ENCODE measurements at places on chromosomes 16 and 17.

- no peak for DNase-seq
Observed at GRCh38 chr17:32828822-32829221, 48.1 kb downstream of the MYO1D start.

DNA sequence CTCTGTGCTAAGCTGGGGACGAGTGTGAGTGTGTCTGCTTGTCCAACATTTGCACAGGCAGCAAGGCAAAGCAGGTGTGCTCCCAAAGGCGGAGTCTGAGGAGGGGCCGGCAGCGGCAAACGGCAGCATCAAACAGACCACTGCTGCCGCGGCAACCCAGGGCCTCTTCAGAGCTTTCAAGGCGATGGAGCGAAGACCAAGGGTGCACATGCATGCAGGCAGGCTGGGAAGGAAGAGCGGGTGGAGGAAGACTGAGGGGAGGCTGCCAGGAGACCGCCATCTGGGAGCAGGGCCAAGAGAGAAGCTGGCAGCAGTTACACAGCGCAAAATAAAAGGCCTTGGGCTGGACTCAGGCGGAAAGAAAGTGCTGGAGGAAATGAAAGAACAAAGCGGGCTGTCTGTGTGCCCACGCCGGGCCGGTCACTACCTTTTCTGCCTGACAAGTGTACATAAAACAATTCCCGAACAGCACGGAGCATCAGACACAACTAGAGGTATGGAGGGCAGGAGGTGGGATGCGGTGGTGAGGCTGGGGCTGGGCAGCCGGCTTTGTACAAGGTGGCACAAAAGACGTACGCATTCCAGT lies 8.5 kb downstream of the TIMM22 start:
- no peak for DNase-seq

DNA sequence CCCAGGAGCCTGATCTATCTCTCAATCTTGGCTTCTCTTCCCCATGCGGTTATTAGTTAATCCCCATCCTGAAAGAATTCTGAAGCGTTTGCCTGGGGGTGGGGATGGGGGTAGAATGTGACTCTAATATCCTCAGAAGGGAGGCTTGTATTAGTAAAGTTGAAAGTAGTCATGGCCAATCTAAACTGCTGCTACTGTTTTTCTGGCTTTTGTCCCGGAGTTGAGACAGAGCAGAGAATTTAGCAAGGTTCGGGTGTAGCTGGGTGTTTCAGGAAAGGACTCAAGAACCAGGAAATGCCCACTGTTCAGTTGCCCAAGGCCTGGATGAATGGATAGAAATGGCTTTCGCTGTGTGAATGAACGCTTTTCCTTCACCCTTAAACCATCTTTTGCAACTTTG lies 17.6 kb upstream of the ITGAM start:
- no peak for DNase-seq

DNA sequence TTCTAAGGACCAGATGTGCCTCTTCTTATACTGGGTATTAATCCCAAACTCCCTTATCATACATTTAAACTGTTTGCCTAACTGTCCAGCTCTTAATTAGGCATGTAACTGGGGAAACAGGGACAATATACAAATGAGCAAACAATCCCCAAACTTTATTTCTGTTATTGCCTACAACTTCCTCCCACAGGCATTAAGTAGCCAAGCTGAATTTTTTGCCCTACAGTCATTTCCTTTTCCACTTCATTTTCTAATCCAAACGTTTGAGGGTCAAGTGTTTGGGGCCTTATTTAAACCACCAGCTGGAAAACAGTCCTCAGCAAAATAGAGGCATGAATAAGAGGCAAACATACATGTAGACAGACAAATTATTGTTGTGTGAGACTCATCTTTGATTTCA lies 77.4 kb upstream of the CCL2 start:
- DNase-seq, result no peak

- no peak for DNase-seq
Observed at GRCh38 chr16:2468233-2468724, 2.8 kb upstream of the NTN3 start.

- peak; percentile 41 for DNase-seq
Observed at GRCh38 chr16:4846503-4846900, 586 bp downstream of the GLYR1 start.

- DNase-seq, result no peak
Observed at GRCh38 chr17:55829995-55830612, 79.3 kb downstream of the PCTP start.

DNA sequence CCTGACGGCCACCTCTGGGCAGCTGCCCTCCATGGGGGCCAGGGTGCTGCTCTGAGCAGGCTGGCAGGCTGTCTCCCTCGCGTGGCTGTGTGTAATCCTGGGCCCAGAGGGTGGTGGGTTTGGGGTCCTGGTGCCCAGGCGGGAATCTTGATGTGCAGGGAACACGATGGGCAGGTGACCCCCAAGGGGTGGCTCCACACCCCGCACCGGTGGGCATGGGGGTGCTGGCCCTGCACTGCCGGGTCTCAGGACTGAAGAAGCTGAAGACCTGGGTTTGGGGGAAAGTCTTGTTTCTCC lies 8.6 kb downstream of the CHMP6 start:
- DNase-seq, result no peak

DNA sequence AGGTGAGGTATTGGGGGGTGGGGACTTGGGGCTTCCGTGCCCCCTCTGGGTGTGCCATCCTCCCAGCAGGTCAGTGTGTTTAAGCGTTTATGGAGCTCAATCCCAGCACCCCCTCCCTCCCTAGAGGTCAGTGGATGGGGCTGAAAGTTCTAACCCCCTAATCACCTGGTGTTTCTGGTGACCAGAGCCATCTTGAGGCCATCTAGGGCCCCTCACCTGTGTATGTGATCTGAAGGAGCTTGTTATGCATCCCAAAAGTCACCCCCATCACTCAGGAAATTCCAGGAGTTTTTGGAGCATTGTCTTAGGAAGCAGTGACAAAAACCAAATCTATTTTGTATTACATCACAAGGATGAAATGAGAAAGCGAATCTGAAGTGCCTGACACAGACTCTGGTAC lies 67.8 kb upstream of the NOL11 start:
- DNase-seq, result no peak

- no peak for DNase-seq
Observed at GRCh38 chr17:61789872-61790271, 73.5 kb downstream of the BRIP1 start.

- DNase-seq, result no peak
Observed at GRCh38 chr17:73104450-73104849, 12.0 kb upstream of the SLC39A11 start.

DNA sequence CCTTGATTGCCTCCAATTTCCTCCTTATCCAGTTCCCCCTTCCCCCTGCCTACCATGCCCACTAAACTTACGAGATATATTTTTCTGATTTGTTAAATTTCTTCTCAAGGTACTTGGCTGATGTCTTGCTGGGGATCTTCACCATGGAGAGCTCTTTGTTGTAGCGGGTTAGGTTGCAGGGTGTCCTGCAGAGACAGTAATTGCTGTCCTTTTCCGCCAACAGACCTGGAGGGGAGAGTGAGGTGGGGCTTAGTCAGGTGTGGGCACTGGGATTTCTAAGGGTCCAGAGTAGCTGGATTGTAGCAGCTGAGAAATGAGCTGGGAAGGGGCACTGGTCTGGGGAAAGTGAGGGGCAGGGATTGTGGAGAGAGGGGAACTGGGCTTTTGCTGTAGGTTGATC lies 32.1 kb downstream of the SPACA3 start:
- no peak for DNase-seq

- peak; percentile 16 for DNase-seq
Observed at GRCh38 chr16:74448990-74449389, 27.7 kb upstream of the CLEC18B start.

DNA sequence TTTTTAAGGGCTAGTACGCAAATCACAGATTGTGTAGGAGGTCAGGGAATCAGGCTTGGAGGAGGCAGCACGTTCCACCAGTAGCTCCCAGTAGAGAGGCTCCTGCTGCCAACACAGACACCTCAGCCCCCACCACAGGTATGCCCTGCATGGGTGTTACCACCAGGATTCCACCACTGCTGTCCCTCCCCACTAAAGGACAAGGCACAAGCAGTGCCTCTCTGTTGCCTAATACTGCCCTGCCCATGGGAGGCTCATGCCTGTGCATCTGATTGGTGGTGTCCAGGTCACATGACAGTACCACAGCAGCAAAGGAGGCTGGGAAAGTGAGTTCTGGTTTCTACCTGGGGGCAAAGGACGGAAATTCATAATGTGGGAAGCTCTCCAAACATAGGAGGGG lies 33.6 kb upstream of the CACNG4 start:
- no peak for DNase-seq

- peak; percentile 60 for DNase-seq
Observed at GRCh38 chr17:60600490-60601446, 775 bp downstream of the PPM1D start.

DNA sequence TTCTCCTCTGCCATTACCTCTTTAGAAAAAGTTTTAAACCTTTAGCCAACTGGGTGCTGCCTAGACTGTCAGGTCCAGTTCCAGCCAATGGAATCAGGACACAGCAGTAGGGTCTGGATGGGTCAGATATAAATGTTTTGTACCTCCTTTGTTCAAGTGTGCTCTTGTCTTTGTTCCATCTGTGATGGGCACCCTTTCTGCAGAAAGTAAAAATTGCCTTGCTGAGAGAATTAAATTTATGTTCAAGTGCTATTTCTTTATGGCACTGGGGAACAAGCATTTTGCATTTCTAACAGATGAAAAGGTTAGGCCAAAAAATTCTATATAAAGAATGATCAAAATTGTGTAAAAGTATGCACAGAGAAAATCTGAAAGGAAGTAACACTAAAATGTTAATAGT lies 5.2 kb upstream of the HP start:
- no peak for DNase-seq

GRCh38 chr17:19770985-19771735 lies 23.1 kb upstream of the ALDH3A1 start:
- no peak for DNase-seq

- DNase-seq, result no peak
Observed at GRCh38 chr16:30920891-30921290, 2.5 kb upstream of the FBXL19 start.

- DNase-seq, result no peak
Observed at GRCh38 chr16:2252806-2253148, 1.4 kb upstream of the ECI1 start.

DNA sequence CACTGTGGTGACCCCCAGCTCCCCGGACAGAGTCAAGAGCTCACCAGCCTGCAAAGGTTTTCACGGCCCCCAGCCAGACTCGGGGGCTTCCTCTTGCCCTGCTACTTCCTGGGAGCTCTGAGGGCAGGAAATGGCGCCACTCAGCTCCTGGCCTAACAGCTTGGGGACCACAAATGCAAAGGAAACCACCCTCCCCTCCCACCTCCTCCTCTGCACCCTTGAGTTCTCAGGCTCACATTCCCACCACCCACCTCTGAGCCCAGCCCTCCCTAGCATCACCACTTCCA lies 375 bp upstream of the SPN start:
- peak; percentile 57 for DNase-seq

DNA sequence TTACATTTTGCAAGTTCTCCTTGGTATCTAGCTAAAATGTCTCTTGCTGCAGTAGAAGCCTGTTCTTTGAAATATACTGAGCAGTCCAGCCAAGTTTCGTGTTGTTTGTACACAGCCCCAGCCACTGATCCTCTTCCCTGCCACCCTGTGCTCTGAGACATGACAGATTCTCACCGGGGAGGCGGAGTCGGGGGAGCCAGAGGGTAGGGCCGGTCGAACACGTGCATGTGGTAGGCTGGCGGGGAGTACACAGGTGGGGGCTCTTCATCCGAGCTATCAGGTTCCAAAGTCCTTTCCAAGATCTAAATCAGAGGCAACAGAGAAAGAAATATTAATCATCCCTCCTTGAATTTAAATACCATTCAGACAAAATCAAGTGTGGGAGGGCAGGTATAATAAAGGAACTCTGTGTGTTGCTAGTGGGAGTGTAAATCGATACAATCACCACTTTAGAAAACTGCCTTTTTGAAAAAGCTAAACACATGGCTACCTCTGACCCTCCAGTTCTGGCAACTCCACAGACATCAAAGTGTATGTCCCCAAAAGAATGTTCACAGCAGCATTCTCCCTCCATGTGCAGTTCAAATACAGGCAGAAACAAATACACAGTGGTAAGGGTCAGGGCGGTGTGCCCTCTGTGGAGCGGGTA lies 29.7 kb upstream of the MRPS23 start:
- DNase-seq, result no peak

- DNase-seq, result no peak
Observed at GRCh38 chr16:84914273-84914672, 94.5 kb downstream of the CRISPLD2 start.

DNA sequence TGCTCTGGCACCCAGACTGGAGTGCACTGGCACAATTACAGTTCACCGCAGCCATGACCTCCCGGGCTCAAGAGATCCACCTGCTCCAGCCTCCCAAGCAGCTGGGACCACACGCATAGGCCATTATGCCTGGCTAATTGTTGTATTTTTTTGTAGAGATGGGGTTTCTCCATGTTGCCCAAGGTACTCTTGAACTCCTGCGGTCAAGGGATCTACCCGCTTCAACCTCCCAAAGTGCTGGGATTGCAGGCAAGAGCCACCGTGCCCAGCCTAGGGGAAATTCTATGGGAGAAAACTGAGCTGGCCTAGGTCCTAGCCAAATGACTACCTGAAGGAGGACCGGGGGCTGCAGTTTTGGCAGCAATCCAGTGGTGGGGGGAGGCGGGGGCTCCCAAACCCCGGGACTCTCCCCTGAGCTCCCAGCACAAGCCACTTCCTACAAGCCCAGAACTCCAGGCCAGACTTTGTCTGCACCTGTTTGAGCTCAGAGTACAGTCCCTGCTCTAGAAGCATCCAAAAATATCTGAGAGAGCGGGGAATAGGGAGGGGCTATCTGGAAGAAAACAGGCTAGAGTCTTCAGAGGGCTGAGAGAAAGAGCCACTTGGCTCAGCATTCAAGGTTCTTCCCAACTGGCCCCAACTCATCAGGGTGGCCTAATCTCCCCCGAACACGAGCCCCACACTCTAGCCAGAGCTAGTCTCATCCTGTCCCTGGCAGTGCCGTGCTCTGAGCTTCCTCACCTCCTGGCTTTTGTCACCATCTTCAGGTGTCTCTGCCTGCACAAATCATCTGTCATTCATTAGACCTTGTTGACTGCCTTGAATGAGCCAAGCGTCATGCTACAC lies 9.1 kb downstream of the SRL start:
- no peak for DNase-seq

GRCh38 chr16:81804134-81804610 lies 25.1 kb downstream of the PLCG2 start:
- DNase-seq, result no peak

DNA sequence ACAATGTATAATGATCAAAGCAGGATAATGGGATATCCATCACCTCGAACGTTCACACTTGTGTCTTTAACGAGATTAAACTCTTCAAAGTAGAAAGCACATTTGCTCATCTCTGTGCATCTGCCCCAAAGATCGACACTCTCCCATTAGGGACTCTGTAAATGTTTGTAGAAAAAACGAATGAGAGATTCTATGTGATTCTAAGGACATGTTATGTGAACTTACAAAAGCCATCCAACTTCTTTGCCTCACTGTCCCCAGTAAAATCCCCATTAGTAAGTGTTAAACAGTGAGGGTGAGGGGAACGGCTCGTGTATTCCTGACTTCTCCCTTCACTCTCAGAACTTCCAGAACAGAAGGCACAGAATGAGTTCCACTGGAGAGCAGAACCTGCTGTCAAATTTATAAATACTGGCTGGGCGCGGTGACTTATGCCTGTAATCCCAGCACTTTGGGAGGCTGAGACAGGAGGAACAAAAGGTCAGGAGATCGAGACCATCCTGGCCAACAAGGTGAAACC lies 134.1 kb downstream of the WSCD1 start:
- DNase-seq, result no peak

Data from CD4-positive, alpha-beta T cell treated with Interleukin-4 for 1 hour (primary cell).